ENCODE measurements at places on chromosomes 6 and 20.
A peak's percentile ranks its signal among the peaks of the same experiment; 100 is the strongest.

DNA sequence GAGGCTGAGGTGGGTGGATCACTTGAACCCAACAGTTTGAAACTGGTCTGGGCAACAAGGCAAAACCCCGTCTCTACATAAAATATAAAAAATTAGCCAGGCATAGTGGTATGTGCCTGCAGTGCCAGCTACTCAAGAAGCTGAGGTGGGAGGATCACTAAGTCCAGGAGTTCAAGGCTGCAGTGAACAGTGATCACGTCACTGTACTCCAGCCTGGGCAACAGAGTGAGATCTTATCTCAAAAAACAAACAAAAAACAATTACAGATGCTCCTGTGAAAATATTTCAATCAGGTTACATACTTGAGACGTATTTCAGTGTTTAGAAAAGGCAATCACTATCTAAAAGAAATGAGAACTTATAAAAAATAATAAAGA is 33.8 kb downstream of the RANBP9 start:
- no peak for DNase-seq

- peak; percentile 6 for DNase-seq
These were observed 770 bp downstream of the TCF19 start for GRCh38 chr6:31158863-31159855.

DNA sequence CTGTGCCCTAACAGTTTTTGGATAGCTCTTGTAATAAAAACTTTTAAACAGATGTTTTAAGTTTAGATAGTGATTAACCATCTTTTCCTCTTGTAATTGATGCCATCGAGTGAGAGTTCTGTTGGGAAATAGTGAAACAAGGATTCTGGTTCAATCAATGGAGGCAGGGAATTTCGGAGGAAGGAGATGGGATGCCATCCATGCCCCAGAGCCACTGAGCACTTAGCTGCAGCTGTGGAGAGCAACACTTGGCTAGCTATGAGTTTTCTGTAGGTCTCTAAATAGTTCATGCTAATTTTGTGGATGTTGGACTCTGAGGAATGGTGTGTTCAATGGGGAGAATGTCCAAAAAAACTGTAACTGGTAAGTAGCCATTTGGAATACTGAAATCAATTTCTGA is 16.7 kb downstream of the CBFA2T2 start:
- no peak for DNase-seq

DNA sequence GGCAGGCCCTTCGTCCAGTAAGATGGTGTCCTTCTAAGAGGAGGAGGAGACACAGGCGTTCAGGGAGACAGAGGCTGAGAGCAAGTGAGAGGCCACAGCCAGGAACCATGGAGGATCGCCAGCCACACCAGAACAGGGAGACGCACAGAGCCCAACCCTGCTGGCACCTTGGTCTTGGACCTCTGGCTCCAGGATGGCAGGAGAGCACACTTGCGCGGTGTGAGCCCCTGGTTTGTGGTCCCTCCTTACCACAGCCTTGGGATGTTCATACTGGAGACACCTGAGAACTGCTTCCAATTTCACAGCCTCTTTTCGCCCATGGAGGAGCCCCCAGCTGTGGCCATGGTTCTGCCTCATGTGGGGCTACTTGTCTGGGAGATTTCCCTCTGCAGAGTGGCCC is 222.4 kb downstream of the DLL1 start:
- DNase-seq: no peak

- no peak for DNase-seq
These were observed 12.7 kb upstream of the SIRT5 start for GRCh38 chr6:13561624-13562267.

- peak; percentile 21 for DNase-seq
These were observed 11.8 kb downstream of the GNAS start for GRCh38 chr20:58864346-58864745.

- no peak for DNase-seq
These were observed 72.3 kb upstream of the CENPW start for GRCh38 chr6:126267626-126268025.

GRCh38 chr6:43971776-43972126 is 155.5 kb downstream of the MRPL14 start:
- no peak for DNase-seq

DNA sequence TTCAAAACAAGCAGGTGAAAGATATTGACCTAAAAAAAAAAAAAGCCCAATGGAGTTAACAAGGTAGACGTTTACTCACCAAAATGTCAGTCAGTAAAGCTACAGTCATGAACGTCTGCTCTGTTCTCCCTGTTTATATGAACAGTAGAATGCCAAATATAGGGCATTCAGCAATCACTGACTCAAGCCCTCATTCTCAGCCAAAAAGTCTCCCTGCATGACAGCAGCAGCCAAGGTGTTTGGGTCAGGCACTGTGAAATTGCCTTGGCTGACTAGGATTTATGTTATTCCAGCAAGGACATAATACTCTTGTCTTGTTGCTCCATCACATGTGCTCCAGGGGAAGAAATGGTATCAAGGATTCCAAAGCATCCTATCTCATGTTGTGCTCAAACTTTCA is 194.7 kb upstream of the RSPO3 start:
- DNase-seq: no peak

- DNase-seq: no peak
These were observed 364.9 kb downstream of the GRIK2 start for GRCh38 chr6:101758368-101758767.

DNA sequence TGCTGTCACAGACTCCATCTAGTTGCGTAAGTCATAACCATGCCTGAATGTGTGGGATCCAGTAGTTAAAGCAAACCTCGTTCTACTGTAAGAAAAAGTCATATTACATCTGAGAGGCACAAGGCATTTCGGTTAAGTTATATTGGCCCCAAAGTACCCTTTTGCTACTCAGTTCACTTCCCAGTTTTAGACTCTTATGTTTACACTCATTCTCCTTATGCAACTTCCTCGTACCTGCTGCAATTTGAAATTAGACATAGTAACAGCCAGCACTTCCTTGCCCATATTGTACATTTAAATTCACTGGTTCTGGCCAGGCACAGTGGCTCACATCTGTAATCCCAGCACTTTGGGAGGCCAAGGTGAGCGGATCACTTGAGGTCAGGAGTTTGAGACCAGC is 37.0 kb downstream of the PEX7 start:
- no peak for DNase-seq

DNA sequence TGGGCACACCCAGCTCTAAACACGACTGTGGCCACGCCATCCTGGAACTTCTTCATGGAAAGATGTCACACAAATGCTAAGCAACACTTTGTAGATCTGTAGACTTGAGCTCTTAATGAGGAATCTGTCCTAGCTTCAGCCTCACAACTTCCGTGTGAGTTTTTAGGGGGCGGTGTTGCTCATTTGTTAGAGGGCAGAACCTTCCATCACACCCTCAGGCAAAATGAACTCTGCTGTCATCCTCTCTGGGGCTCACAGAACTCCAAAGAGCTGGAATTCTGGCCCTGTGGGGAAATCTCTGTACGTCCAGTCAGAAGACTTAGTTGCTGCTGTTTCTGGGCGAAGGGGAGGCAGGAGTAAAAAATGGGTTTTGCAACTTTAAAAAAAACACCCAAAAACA is 49.8 kb downstream of the NRN1 start:
- DNase-seq: no peak

DNA sequence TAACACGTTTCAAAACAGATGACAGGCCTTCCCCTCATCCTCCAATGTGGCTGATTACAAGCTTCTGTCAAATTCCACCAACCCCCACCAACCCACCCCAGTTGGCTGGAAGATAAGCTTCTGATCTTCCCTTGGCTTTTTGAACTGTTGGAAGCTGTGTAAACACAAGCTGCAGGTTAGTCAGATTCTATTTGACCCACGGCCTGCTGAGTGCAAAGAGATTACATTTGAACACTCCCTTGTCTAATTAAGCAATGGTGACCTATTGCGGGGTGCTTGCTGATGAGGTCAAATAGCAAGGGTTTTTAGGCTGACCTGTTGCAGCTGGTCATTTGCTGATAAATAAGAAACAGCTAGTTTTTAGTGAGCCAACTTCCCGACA is 379.7 kb downstream of the BMP2 start:
- no peak for DNase-seq

- no peak for DNase-seq
These were observed 20.4 kb downstream of the GTF2H5 start for GRCh38 chr6:158188591-158188990.

DNA sequence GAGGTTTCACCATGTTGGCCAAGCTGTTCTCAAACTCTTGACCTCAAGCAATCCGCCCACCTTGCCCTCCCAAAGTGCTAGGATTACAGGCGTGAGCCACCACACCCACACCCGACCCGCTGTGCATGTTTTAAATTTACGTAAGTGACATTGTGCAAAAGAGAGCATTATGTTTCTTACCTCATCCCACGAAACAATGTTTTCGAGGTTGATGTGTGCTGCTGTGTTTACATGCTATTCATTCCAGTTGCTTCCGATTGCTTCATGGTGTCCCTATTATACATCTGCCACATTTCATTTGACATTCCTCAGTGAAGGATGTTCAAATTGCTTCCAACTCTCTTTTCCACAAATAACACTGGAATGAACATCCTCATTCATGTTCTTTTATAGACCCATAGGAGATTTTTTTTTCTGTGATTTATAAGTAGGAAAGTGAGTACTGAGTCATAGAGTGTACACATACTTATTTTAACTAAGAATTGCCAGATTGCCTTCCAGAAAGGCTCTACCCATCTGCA is 403.9 kb upstream of the JARID2 start:
- peak; percentile 88 for DNase-seq

GRCh38 chr20:52763321-52763853 is 208.8 kb upstream of the TSHZ2 start:
- no peak for DNase-seq

DNA sequence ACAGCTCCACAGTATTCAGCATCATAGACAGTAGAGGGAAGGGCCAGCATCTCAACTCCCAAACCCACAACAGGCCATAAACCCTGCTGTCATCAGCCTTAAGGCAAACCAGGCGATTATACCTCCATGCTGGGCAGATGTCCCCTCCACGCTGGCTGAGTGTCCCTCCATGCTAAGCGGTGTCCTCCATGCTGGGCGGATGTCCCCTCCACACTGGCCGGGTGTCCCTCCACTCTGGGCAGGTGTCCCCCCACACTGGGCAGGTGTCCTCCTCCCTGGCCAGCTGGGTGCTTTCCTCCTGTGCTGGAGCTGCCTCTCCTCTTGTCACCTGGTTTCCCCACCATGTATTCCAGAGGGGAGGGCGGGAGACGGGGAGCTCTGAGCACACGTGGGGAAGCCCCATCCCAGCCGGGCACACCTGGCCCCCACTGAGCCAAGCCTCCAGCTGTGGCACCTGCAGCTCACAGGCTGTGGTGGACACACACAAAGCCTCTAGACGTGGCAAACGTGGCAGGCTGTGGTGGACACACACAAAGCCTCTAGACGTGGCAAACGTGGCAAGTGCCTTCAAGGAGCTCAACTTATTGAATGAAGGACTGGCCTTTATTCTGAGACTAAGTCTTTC is 197.1 kb downstream of the TAF4 start:
- no peak for DNase-seq

DNA sequence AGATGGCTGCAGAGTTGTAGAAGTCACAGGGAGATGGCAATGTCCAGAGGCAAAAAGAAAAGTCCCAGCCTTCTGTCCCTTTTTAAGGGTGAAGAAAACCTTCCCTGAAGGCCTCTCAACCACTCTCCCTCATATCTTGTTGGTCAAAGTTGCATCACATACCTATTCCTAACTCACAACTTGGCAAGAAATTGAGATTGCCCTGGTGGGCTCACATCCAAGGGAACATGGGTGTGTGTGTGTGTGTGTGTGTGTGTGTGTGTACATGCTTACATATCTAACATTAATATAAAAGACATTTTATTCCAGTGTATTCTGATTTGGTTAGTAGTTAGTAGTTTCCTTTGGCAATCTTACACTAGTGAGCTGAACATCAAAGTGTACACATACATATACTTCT is 144.3 kb upstream of the SALL4 start:
- peak; percentile 40 for DNase-seq

DNA sequence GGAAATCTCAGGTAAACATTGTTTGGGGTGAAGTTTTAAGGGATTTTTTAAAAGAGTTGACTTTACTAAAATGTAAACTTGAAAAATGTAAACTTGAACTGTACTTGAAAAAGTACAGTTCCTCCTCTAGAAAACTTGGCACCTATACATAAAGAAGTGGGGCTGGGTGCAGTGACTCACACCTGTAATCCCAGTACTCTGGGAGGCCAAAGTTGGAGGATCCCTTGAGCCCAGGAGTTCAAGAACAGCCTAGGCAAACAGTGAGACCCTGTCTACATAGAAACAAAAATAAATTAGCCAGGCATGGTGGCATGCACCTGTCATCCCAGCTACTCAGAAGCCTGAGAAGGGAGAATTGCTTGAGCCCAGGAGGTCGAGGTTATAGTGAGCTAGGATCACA is 7.2 kb downstream of the BTBD9 start:
- peak; percentile 45 for DNase-seq

GRCh38 chr6:47278545-47278944 is 31.2 kb downstream of the TNFRSF21 start:
- DNase-seq: peak; percentile 68

GRCh38 chr6:5080574-5080973 is 4.6 kb upstream of the PPP1R3G start:
- no peak for DNase-seq

GRCh38 chr20:6756693-6757595 is 10.5 kb upstream of the BMP2 start:
- no peak for DNase-seq

DNA sequence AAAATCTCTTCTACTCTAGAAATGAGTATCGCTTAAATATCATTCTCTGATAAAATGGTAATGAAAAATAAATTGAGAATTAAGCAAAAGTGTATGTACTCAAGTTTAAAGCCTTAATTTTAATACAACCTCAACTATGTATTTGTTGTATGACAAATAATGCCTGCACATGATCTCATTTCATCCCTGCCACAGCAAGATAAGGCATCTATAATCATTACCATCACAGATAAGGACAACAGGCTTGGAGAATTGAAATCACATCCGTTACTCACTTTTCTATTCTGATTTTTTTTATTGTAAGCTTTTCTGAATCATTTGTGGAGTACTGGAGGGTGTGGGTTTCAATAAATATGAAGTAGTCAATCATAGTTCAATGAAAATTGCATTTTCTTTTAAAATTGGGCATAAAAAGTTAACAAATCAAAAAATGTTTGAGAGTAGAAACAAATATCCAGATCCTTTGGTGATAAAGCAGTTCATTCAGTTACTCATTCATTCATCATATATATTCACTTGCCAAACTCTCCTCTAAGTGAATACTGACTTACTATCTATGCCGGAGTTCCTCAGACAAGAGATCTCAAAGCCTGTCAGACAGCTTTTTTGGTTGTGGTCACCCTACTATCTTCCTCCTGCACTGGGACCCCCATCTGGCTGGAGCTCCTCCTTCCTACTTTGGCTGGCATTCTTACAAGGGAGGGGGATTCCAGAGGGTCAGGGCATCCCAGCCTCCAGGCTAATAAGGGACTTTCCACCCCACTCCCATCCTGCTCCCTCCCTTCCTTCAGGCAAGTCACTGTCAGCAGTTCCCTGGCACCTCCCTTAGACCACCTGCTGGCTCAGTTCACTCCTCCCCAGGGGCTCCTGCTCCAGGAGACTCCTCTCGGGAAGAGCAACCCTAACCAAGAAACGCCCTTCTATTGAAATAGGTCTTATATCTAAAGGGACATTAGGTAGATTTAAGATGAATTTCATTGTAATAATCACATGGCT is 118.6 kb downstream of the OGFRL1 start:
- DNase-seq: no peak
